NCI-H82 (cell line): ENCODE measurements at places on chromosomes 1 and 21.

DNA sequence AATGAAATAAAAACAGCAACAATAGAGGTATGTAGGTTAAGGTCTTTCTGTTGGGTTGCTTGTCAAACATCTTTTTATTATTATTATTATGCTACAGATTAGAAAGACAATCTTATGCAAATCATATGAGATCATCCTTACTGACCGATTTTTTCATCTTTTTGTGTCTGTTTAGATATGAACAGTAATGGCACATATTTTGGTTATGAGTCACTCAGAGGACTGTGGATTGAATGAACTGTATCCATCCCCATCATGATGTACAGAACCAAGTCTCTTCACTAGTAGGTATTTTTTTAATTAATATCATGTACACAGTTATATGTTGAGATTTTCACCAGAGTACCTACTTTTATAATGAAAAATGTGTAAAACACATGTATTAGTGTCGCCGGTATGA lies 159.1 kb downstream of the CHRM3 start:
- DNase-seq, result no peak

DNA sequence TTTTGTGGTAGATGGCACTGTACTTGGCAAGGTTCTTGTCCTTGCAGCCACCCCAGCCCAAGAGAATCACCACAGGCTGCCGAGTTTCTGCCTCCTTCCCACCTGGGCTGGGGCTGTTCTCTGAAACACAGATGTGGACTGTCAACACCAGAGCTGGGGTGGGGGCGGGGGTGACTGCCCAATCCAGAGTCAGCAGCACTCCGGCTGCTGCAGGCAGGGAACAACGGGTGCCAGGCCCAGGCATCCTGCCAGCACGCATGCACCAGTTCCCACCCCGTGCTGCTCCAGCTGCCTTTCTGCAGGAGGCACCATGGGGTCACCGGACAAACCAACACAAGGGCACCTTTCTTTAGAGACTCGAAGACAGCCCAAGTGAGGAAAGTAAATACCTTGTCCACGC lies 14.1 kb downstream of the TMEM53 start:
- DNase-seq, result peak; percentile 26

DNA sequence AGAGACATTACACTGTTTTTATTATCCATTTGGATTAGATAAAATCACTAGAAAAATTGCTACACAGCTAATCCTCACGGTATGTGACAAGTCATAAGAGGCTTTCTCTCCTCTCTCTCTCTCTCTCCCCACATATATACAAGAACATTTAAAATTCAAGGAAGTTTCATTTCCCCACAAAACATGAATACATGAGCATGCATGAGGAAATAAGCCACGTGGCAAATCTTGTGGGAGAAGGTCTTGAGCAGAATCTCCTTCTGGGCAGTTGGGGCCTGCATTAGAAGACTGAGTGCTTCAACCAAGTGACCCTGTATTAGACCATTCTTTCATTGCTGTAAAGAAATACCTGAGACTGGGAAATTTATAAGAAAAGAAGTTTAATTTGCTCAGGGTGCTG lies 1313.1 kb downstream of the MRPL39 start:
- no peak for DNase-seq

- peak; percentile 82 for DNase-seq
Observed at GRCh38 chr1:205447457-205448341, 8.1 kb downstream of the BLACAT1 start.

- DNase-seq, result no peak
Observed at GRCh38 chr1:7267493-7267892, 482.2 kb downstream of the CAMTA1 start.

DNA sequence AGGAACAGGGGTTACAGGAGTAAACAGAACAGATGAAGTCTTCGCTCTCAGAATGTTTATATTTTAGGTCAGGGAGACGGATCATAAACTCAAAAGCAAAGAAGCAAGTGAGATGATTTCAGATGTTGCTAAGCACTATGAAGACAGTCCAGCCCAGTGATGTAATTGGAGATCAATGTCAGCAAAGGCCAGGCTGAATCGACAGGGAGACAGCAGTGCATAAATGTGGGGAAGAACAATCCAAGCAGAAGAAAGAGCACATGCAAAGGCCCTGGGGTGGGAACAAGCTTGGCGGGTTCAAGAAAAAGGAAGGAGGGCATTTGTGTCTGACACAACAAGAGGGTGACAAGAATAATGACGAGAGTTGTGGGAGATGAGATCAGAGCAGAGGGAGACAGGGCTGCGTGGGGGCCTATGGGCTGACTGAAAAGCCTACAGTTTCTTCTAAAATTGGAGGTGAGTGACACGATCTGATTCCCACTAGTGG lies 47.0 kb downstream of the TAS1R2 start:
- DNase-seq, result no peak

DNA sequence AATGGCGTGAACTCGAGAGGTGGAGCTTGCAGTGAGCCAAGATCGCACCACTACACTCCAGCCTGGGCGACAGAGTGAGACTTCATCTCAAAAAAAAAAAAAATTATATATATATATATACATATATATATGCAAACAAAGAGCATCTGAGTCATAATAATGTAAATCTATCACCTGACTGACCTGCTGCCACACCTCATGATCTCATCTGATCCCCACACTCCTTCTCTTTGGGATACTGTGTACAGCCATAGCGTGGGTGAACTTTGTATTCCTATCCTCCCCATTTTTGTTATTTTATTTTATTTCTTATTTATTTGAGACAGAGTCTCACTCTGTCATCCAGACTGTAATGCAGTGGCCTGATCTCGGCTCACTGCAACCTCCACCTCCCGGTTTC lies 2.6 kb upstream of the HDAC1 start:
- DNase-seq, result no peak
